Gastrocnemius medialis (tissue), 4 donors: ENCODE measurements at places on chromosomes 4 and X. TPM values are rescaled to one million over a fixed set of nuclear protein-coding genes. Genes with fewer than 3 reads are reported as not detected.

Gene GSX2
- total RNA-seq = not detected

Gene SPOCK3
- not detected for total RNA-seq

Gene TRAM1L1
- not detected for total RNA-seq

Gene MTTP
- 0.33 TPM for total RNA-seq

Gene DACH2
- not detected for total RNA-seq

Gene HSD17B13
- total RNA-seq = 0.58 TPM

Gene LNX1
- total RNA-seq = 11.3 TPM
